ENCODE measurements at places on chromosomes 7 and 10. TPM values are rescaled to one million over a fixed set of nuclear protein-coding genes. Genes with fewer than 3 reads are reported as not detected.

The SYNPO2L gene
- not detected for total RNA-seq

The RFC2 gene
- total RNA-seq, result 15.4 TPM

- H3K27ac ChIP-seq, result no peak overlapping the region
- H3K4me3 ChIP-seq, result no peak overlapping the region
- no peaks in the 10 kb centered on the region for H3K27me3 ChIP-seq
- DNase-seq, result no peak
Observed at GRCh38 chr10:84008878-84009277, 130.4 kb upstream of the GHITM start.

- H3K27me3 ChIP-seq, result no peaks in the 10 kb centered on the region
- DNase-seq, result no peak
- no peak overlapping the region for H3K27ac ChIP-seq
- no peaks in the 10 kb centered on the region for H3K4me1 ChIP-seq
Observed at GRCh38 chr7:158723266-158723665, 18.7 kb upstream of the NCAPG2 start.

The CASP2 gene
- total RNA-seq, result 24.9 TPM

DNA sequence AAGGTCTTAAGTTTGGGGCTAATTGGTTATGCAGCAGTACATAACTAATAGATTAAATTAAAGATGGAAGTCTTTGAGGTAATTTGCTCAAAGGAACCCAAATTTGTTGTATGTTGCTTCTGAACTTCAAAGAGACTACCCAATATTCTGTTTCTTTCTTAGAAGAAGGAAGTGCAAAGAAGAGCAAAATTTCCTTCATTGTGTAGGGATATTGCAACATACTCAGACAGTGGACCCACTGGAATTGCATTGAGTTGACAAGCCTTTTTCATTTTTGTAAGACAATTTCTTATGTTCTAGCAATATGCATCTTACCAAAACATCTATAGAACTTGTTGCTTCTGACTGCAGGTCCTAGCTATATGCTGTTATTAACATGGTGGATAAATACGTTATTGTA lies 527.8 kb downstream of the SH2D4B start:
- H3K27ac ChIP-seq, result no peak overlapping the region
- DNase-seq, result no peak
- no peaks in the 10 kb centered on the region for H3K27me3 ChIP-seq

GRCh38 chr7:32900433-32900995 lies 9.0 kb upstream of the KBTBD2 start:
- H3K27me3 ChIP-seq, result no peaks in the 10 kb centered on the region
- DNase-seq, result no peak
- H3K4me3 ChIP-seq, result no peak overlapping the region
